ENCODE measurements at places on chromosomes 4 and X.

DNA sequence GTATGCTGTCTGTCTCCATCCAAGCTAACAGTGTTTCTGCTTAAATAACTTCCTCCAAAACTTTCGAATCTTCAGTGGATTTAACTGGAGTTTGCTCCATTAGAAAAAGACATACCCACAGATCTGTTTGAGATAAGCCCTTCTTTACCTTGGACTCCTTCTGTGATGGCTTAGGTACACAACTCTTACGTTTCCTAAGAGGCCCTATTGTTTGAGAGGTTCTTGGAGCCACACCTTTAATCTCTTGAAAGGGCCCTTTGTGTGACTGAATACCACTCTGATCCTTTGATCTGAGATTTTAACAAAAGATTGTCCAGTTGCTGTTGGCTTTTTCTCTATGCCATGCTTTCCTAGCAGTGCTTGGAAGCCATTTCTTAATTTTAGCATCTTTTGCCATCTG lies 92.5 kb downstream of the AKAP4 start:
- DNase-seq: no peak

GRCh38 chrX:2445662-2446623 lies 54.8 kb downstream of the DHRSX start:
- no peak for DNase-seq

- DNase-seq: no peak
These were observed 3.5 kb upstream of the SLIT2 start for GRCh38 chr4:20248155-20248558.

DNA sequence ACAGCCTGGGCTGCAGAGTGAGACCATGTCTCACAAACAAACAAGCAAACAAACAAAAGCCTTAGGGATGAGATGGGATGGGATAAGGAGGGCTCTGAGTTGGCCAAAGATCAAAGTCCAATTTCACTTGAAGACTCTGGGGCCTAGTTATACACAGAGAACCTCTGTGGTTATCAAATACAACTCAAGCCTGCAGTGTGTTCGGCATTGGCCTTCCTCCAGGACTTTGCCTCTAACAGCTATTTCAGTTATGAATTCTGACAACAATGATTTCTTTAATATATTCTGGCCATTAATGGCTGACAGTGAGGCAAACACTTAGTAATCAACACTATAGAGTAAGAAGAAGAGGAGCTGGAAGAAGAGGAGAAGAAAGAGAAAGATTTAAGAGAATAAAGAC lies 171.1 kb downstream of the PDGFRA start:
- no peak for DNase-seq
